Right ventricle myocardium inferior (tissue), 1 donor: ENCODE measurements at places on chromosomes 6 and 20.

- no peak for DNase-seq
Measured at GRCh38 chr6:112579601-112580000, 232.5 kb downstream of the RFPL4B start.

DNA sequence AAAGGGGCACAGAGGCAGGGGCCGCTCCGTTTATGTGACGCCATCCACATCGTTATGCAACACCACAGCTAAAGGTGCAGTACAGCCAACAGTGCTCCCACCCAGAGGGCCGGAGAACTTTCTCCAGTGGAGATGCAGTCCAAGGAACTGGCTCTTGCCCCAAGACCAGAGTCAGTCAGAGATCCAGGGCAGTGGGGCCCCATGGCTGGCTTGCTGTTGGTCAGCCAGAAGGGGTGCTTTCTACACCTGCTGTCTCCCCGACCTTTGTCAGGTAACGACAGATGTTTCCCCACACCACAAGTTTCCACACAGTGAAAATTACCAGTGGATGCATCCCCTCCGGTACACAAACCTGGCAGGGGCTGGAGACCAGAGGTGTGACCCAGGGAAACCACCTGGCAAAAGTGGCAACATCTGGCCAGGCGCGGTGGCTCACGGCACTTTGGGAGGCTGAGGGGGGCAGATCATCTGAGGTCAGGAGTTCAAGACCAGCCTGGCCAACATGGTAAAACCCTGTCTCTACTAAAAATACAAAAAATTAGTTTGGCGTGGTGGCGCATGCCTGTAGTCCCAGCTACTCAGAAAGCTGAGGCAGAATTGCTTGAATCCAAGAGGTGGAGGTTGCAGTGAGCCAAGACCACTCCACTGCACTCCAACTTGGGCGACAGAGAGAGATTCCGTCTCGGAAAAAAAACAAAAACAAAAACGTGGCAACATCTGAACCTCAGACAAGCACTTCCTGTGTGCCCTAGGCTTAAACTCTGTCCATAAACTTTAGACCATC lies 34.9 kb downstream of the UBE2V1 start:
- DNase-seq: peak; percentile 64

DNA sequence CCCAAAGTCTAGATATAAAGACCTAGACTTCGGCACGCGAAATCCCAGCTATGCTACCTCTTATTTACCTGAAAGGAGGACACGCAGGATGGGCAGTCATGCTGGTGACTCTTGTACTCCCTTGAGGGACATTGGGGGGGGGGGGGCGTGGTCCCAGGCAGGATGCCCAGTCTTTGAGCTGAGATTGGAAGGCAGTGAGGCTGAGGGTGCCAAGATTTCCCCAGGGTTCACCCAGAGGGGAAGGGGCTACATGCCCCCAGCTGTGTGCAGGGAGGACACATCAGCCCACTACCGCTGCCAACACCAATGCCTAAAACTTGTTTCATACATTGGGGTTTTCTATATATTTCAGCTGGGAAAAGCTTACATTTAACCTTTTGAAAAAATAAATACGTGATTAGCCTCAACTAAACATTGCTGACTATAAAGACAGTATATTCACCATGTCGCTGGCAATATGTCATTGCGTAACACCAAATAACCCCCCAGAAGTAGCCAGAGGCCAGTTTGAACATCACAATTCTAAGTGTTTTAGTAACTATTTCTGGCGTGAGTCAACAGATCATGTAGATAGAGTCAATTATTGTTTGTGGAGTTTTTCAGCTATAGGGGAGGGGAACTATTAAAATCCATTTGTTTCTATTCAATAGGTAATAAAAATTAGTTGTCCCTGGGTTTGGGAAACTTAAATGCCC lies 21.6 kb downstream of the MGME1 start:
- DNase-seq: no peak

DNA sequence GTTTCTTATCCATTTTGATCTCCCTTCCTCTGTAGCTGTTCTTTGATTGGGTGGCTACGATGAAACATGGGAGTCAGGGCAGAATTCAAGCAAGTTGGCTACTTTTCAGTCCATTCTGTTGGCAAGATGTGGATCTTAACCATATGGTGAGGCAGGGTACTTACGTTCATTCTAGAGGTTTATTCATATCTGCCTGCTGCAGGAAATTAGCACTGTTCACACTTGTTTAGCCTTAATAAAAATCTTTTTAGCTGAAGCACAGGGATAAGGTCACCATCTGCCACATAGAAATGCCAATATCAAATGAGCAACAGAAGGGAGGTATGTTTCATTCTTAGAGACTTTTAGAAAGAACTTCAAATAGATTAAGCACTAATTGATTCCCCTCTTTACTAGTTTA lies 83.9 kb downstream of the GRIK2 start:
- DNase-seq: no peak

DNA sequence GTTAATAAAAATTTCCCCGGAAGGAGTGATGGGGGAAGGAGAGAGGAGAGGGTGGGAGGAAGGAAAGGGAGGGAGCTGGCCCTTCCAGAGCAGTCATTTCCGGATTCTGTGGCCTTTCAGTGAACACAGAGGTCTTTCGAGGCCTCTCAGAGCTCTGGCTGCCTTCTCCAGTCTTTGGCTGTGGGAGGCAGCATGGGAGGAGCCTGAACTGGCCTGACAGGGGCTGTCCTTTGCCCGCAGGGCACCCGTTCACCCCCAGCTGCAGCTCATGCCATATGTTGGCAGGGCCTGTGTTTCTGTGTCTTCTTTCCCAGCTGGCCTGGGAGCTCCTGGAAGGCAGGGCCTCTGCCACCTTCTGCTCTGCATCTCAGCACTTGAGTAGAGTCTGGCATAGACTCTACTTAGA lies 95.5 kb downstream of the PPP1R14C start:
- no peak for DNase-seq
